CD4-positive, alpha-beta T cell treated with Interferon alpha-2 for 1 hour (primary cell): ENCODE measurements at places on chromosomes 1 and 21.

DNA sequence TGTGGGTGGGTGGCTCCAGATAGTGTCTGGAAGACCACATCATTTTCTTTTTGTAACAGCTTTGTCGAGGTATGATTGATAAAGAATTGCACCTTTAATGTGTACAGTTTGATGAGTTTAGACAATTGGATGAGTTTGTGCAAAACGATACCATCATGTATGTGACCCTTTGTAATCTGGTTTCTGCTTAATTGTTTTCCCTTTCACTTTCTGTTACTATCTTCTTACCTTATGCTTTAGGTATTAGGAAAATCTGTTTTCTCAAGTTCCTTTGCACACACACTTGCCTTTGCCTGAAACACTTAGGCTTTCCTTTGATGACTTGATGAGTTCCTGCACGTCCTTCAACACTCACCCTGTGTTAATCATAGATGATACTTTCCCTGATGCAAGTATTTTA lies 6.8 kb downstream of the OR10Z1 start:
- DNase-seq: no peak

DNA sequence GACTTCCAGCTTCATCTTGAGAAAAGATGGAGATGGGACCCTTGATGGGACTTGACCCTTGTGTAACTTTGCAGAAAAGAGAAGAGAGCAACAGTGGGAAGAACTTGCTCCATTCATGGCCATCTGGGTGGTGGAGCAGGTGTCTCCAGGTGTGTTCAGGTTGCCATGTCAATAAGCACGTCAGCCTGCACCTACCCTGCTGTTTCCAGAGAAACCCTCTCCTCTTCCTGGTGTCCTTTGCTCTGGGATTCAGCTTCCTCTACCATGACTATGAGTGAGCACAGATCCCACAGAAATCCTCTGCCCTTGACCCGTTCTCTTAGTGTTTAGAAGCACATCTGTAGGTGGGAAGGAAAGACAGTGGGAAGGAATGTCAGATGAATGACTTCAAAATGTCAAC lies 21.8 kb upstream of the OTUD3 start:
- DNase-seq: no peak

- no peak for DNase-seq
These were observed 13.5 kb downstream of the MTARC1 start for GRCh38 chr1:220800262-220800661.

DNA sequence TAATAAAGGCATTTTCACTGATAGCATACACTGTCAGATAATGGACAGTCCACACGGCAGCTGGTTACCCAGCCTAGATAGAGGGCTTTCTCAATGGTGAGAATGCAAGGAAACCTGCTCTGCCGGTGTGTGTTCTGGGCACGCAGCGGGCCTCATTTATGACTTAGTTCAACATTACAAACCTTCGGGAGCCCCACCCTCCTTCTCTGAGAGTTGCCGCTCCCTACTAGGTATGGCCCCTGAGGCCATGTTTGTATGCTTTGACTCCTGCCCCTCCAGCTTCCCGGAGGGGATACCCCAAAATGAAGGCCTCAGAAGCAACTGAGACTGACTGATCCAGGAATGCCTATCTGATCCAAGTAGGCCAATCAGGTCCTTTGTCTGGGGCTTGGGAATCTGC lies 17.2 kb upstream of the FABP3 start:
- no peak for DNase-seq

DNA sequence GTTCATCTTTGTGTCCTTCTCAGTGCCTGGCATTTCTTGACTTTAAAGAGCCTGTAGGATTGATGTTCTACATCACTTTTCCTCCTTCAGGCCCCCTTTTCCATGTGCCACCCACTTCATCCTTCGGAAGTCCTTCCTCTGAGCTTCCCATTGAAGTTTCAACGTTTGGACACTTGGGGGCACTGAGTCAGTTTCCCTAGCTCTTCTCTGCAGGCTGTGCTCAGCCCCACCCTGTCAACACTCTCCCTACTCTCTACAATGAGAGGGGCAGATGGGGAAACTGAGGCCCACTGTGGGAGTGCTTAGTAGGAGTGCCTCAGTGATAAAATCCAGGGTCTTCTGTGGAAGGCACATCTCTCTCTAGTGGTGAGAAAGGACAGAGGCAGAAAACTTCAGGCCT lies 11.9 kb downstream of the KCNJ10 start:
- DNase-seq: no peak

- no peak for DNase-seq
These were observed 14.8 kb downstream of the FAM163A start for GRCh38 chr1:179757933-179758332.

- no peak for DNase-seq
These were observed 85.5 kb downstream of the NGF start for GRCh38 chr1:115252585-115252984.

DNA sequence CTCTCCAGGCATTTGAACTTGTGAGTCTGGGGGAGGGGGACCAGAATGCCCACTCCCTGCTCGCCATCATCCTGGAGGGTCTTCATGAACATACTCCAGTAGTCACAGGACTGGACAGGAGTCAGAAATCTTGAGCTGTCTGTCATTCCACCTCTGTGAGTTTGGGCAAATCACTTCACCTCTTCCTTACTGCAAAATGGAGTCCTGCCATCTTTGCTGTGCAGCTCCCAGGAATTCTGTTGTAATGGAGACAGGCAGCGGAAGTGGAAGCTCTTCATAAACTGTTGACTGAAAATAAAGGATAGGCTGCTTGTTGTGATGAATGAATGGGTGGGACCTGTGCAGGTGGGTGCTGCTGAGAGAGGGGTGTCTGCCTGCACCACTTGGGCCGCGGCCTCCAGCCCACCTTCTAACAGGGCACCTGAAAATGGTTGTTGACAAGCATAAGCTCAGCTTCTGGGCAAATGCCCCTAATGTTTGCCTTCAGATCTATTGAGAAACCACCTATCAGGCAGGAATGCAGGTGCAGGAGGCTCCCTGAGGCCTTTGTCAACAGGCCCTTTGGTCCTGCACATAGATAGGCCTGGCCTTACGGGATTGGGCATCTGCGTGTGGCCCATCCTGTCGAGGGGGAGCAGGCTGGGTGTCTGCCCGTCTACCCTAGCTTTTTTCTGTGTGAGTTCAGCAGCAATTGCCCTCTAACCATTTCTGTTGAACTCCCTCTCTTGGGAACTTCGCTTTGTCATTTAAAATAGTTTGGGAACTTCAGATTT lies 321.0 kb downstream of the RPS6KC1 start:
- DNase-seq: no peak

DNA sequence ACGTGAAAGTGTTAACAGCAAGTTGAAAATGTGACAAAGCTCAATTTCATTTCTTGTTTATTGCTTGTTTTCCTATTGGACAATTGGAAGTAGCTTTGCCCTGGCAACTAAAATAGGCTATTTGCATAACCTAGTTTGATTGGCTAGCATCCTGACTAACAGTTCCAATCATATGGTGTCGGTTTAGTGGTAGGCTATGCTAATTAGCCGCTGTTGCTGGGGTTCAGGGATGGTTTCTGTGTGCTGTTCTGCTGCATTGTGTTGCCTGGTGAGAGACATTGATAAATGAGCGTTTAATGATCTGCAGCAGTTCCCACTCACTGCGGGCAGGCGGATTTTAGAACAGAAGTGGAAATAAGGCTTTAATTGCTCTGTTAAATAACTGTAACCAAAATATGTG lies 68.5 kb downstream of the DYRK1A start:
- DNase-seq: peak; percentile 81

- no peak for DNase-seq
These were observed 30.6 kb upstream of the USP24 start for GRCh38 chr1:55245781-55246180.

DNA sequence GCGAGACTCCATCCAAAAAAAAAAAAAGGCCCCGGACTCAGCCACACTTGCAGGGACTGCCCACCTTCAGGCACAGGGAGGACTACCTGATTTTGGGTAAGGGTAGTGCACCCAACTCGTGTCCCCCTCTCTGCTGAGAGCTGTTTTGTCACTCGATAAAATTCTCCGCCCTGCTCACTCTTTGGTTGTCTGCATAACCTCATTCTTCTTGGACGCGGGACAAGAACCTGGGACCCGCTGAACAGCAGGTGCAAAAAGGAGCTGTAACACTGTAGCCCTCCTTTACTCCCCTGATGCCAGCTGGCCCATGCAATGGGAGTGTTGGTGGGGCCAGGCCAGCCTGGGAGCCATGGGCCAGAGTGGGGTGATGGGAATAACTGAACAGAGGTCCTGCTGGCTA lies 10.6 kb downstream of the S100B start:
- no peak for DNase-seq

DNA sequence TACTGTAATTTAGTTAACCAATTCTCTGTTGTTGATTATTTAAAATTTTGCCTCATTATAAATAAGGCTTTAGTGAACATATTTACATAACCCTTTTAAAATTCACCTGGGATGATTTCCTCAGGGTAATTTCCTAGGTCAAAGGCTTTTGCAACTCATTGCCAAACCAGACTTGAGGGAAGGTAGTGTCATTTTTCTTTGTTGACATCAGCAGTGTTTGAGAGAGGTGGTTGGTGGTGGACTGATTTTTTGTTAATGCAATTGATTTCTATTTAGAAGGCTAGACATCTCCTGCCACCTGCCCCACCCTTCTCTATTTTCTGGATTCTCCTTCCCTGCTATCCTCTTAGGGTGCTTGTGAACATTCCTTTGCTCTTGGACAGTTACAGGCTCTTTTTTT lies 116.8 kb downstream of the HHAT start:
- no peak for DNase-seq

GRCh38 chr1:84939151-84939550 lies 46.1 kb upstream of the LPAR3 start:
- DNase-seq: no peak

- no peak for DNase-seq
These were observed 253.1 kb upstream of the ADGRL4 start for GRCh38 chr1:79259390-79260336.

DNA sequence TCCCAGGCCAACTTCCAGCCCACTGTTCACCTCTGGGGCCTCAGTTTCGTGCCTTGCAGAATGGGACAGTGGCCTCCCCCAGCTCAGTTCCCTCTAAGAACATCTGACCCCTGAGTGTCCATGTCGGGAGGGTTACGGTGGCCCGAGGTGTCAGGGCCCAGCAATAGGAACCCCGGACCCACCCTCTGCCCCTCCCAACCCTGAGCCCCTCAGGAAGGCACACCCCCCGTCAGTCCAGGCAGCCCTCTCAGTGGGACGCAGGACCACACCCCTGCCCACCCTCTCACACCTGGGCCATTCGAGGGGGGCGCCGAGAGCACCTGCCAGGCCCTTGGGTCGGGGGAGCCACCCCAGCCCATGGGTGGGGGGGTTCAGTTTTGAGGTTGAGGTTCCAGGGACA lies 447 bp downstream of the TTC34 start:
- DNase-seq: no peak

DNA sequence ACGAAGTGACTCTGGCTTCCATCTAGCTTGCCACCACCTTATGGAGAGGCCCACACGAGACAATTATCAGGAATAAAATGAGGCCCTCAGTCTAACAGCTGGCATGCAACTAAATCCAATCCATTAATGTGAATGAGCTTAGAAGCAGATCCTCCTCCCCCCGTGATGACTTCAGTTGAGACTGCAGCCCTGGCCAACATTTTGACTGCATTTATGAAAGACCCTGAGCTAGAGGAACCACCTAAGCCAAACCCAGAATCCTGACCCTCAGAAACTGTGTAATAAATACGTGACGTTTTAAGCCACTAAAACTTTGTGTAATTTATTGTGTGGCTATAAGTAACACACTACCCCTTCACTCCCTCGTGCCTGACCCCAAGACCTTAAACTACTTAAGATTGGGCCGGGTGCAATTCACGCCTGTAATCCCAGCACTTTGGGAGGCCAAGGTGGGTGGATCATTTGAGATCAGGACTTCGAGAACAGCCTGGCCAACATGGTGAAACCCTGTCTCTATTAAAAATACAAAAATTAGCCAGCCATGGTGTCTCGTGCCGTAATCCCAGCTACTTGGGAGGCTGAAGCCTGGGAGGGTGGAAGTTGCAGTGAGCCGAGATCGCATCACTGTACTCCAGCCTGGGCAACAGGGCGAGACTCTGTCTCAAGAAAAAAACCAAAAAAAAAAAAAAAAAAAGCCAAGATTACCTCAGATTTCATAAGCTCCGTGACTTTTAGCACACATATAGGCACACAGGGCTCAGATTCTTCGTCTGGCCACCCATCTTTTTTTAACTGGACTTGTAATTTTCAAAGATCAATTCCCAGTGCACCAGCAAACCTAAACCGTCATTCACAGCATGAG lies 72.5 kb downstream of the ENAH start:
- DNase-seq: no peak

- DNase-seq: no peak
These were observed 5.2 kb upstream of the LRRC53 start for GRCh38 chr1:74517599-74518051.

DNA sequence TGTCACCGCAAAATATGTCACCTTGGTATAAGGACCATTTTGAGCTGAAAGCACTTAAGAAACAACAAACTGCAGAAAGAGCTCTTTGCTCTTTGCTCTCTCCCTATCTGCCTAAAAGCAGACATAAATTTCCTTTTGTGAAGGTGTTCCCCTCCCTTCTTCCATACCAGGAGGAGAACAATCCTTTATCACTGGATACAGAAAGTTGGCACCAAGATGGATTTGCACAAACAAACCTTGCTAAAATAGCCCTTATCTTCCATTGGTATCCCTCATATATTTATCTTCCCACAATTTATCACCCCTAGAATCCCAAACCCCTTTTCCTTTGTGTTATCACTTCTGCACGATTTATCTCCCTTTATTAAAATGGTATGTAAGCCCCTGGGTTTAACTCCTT lies 51.4 kb downstream of the DPYD start:
- DNase-seq: no peak

DNA sequence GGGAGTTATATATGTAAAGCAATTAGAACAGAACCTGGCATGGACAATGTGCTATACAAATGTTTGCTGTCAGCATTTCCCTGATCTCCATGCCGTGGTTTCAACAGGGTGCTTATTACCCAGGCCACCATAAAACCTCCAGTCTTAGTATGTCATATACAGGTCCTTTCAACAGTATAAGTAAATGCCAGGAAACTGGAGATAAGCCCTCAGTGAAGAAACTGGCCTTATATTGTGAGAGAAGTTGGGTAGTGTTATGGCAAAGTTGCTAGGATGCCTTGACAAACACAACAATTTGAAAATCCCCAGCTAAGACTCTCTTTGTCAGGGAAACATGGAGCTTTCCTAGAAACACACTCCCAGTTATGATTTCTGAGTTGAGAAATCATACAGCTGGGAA lies 850.2 kb upstream of the ADAMTS5 start:
- no peak for DNase-seq

GRCh38 chr1:175400766-175401165 lies 208.2 kb upstream of the KIAA0040 start:
- DNase-seq: no peak
